ENCODE measurements at places on chromosomes 16 and 17.
A peak's percentile ranks its signal among the peaks of the same experiment; 100 is the strongest.

- DNase-seq: no peak
These were observed 805 bp upstream of the CLCN7 start for GRCh38 chr16:1475552-1476114.

GRCh38 chr16:47358816-47359215, 102.0 kb downstream of the ITFG1 start:
- no peak for DNase-seq

GRCh38 chr17:37050920-37051319, 102.2 kb downstream of the AATF start:
- no peak for DNase-seq

- DNase-seq: no peak
These were observed 4.3 kb downstream of the ZNF768 start for GRCh38 chr16:30521873-30522641.

- DNase-seq: no peak
These were observed 105.4 kb upstream of the TBX2 start for GRCh38 chr17:61294286-61294685.

- DNase-seq: no peak
These were observed 727 bp downstream of the CORO7 start for GRCh38 chr16:4415538-4416199.

DNA sequence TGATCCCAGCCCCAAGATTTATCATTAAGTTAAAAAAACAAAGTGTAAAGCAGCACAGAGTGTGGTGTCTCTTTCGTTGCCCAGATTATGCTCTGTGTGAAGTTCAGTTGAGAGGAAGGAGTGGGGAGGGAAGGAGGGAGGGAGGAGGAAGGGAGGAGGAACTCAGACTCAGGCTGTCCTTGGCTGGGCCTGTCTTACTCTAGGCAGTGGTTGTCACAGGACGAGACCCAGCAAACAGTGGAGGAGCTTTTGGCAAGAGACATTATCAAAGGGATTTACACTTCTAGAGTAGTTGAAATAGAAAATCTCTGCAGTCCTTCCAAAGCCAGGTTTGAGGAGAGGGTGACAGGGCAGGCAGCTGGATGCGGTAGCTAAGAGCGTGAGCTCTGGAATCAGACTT, 27.8 kb downstream of the KNOP1 start:
- no peak for DNase-seq

DNA sequence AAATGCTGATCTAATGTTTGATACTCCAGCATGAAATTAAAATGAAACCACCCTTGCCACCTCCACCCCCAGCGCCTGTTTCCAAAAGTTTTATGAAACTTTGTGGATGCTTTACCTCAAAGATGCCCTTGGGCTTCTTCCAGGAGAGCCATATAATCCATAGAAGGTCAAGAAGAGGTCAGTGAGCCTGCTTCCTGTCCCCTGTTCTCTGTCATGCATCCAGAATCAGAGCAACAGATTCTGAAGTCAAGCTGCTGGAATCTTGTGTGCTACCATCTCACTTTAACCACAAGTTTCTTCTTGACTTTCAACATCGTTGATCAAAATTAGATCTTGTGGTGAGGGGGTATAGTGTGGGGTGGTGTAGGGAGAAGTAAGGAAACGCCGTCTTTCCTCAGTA, 8.6 kb downstream of the GOSR2 start:
- no peak for DNase-seq

DNA sequence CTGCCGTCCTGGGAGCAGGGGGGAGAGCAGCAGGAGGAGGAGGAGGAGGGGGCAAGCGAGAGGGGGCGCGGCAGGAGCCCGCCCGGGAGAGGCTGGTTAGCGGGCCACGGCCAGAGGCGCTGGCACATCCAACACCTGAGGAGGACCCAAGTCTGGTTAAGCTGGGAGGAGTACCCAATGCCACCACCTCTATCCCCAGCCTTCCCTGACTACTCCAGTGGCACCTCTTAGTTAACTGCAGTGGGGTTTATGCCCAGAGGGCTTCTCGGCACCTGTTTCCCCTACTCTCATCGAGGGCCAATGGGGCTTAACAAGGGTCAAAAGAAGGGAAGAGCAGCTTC, 5.6 kb downstream of the PHOSPHO1 start:
- DNase-seq: no peak

GRCh38 chr16:68370581-68371275, 59.9 kb downstream of the PRMT7 start:
- DNase-seq: peak; percentile 28

DNA sequence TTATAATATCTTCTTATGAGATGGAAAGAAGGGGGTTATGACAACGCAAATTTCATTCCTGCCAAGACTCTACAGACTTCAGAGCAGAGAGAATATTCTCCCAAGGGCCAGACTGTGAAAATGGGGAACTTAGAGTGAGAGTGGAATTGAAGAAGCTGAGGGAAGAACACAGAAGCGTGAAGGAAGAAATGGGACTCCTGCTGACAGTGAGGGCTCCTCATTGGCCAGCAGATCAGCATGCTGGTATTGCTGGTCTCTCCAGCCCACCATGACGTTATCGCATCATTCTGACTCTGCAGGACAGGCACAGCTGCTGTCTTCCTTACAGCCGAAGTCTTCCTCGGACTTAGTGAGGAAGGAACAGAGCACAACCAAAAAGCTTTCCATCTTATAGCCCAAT, 24.3 kb downstream of the CCL4 start:
- no peak for DNase-seq

DNA sequence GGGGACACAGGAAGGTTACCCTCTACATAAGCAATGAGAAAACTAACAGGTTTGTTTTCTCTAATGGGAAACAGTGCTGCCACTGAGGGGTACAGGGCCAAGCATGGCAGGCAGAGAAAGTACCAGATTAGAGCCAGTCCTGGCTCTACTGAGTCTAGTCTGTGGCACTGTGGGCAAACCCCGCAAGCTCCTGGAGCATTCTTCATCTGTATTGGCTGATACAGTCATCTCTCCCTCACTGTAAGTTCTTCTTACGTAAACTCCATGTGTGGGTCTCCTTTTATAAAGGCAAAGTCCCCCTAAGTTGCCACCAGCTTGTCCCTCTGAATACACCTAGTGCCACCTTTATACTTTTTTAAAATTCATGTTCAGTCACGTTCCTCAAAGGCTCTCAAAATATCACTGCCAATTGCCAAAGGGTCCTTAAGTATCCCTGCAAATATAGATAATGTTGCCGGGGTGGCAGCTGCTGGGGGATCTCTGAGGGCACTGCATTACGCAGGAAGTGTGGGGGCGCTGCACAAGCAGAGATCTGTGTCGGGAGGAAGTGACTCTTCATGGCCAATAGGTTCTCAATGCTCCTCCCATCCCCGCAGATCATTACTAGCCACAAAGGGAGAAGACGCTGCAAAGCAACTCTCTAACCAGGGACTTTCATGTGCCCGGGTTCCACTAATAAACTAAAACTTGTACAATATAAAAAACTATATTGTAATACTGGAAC, 18.8 kb downstream of the XPO6 start:
- no peak for DNase-seq

- no peak for DNase-seq
These were observed 26.3 kb downstream of the SEC14L5 start for GRCh38 chr16:4984174-4984990.

GRCh38 chr17:82103553-82104451, 5.8 kb upstream of the FASN start:
- no peak for DNase-seq

DNA sequence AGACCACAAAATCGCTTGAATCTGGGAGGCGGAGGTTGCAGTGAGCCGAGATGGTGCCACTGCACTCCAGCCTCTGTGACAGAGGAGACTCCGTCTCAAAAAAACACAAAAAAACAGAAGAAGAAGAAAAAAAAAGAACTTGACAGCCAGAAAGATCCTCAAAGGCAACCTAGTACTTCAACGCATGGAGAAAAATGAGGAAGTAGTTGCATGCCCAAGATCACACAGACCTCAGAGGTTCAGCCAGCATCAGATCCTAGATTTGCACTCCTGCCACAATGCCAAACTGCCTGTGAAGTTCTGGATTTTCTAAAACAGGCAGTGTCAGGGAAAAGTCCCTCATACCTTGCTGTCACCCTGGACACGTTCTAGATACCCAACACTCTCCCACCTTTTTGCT, 1.5 kb downstream of the ATPAF2 start:
- no peak for DNase-seq

GRCh38 chr17:40337351-40337750, 27.2 kb downstream of the GJD3 start:
- no peak for DNase-seq

GRCh38 chr17:64771980-64772844, 110.1 kb upstream of the SMURF2 start:
- no peak for DNase-seq

DNA sequence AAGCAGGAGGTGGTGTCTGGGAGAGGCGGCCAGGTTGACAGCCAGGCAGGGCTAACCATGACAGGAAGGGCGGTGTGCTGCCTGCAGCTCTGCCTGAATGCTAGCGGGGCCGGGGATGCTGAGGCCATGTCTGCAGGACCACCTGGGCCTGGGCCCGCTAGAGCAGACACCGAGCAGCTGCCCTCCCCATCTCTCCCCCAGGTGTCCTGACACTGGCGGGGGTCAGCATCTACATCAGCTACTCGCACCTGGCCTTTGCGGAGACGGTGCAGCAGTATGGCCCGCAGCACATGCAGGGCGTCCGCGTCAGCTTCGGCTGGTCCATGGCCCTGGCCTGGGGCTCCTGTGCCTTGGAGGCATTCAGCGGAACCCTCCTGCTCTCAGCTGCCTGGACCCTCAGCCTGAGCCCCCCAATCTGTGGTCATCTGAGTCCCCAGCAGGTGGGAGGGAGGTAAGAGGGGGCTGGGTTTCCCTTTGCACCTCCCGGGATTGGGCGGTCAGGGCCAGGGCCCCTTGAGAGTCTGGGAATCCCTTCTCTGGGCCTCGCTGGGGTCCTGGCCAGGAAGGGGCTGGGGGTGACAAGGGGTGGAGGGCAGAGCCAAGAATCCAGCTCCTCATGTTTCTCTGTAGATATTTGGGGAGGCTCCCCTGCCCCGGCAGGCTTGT, 7.5 kb downstream of the TMEM235 start:
- DNase-seq: no peak

DNA sequence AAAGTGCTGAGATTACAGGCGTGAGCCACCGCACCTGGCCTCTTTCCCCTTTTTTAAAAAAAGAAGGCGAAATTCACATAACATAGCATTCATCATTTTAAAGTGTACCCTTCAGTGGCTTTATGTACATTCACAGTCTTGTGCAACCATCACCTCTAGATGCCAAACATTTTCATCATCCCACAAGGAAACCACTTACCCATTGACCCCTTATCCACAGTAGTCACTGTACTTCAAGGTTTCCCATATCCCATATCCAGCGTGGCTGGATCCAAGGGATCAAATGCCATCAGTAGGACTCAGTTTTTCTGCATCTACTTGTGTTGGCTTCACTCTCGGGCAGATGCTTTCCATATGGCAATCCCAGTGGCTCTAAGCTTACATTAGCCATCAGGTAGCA, 50.3 kb downstream of the BMERB1 start:
- DNase-seq: no peak

GRCh38 chr17:43855061-43855460, 8.1 kb downstream of the CD300LG start:
- DNase-seq: no peak

DNA sequence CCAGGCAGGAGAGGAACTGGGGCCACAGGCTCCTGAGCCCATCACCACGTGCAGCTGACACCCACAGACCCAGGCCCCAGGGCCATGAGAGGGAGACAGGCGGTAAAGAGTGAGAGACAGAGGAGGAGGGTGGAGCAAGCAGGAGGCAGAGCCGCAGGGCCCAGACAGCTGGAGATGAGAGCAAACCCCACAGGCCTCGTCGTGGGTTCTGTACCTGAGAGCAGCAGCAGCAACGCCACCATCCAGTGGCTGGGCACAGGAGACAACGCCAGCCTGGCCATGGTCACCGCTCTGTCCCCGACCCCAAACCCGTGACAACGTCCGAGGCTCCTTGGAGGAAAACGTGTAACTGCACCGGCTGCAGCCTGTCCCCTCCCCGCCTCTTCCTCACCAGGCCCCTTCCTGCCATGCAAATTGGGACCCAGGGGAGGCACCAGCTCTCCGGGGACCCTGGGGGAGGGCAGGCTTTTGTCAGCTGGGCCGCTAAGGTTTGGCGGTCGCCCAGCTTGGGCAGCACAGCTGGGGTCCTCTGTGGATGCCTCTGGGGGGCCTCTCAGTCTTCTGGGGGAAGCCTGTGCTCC, at the start of gene CD79B:
CD79B (minus strand) TSS at position 351 of the 581 bp plus-strand sequence; CDS start at position 281, 70 bp downstream.
- DNase-seq: no peak

GRCh38 chr16:88605186-88606147, 32.9 kb upstream of the IL17C start:
- no peak for DNase-seq

DNA sequence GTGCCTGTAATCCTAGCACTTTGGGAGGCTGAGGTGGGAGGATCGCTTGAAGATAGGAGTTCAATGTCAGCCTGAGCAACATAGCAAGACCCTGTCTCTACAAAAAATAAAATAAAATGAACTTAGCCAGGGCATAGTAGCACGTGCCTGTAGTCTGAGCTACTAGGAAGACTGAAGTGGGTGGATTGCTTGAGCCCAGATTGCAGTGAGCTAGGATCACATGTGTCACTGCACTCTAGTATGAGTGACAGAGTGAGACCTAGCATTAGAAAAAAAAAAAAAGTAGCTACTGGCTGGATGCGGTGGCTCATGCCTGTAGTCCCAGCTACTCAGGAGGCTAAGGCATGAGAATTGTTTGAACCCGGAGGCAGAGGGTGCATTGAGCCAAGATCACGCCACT, 6.0 kb downstream of the ADAP2 start:
- DNase-seq: no peak

DNA sequence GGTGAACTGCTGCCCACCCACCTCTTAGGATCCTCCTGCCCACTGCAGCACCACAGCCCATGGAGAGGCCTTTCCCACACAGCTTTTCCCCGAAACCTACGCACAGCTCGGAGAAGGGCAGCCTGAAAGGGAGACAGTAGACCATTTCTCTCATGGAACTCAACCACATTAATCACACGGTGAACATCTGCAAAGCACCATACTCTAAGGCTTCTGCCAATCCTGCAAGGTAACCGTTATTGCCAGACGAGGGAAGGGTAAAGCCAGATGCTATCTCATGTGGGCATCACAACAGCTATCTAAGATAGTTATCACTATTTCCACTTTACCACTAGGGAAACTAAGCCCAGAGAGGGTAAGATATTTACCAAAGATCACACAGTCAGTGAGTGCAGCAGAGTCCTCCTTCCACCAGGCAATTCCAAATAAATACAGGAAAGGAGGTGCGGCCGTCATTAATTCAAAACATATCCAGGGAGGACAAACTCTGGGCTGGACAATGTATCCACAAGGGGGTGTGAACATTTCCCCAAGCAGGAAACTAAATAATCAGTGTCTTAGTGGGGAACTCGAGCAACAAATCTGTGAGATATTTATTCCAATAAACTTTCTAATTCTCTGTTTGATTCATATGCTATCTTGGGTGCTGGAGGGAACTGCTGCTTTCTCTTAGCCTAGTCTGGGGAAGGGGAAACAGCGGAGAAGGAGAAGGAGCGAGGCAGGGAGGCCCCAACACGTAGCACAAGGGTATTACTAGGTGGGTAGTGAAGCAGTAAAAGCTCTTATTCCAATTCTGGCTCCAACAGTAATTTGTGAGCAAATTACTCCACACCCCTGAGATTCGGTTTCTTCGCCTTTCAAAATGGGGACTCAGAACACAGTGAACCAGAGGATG, 723 bp downstream of the TMEM186 start:
- DNase-seq: no peak

GRCh38 chr16:58186176-58186944, 11.5 kb downstream of the CSNK2A2 start:
- DNase-seq: no peak

All from SHP77 treated with DMSO at 0.1 percent for 48 hours (cell line).